Hematopoietic multipotent progenitor cell (in vitro differentiated cells): ENCODE measurements at places on chromosomes 5 and 9. TPM values are rescaled to one million over a fixed set of nuclear protein-coding genes. Genes with fewer than 3 reads are reported as not detected.

RABGAP1 gene
- total RNA-seq = 50.9 TPM

TSC1 gene
- 33.9 TPM for total RNA-seq

FAM169A gene
- total RNA-seq = 13.7 TPM

ZDHHC11 gene
- total RNA-seq = 5.9 TPM

ACOT12 gene
- total RNA-seq = under 0.01 TPM
